ENCODE measurements at places on chromosomes 16 and 17. TPM values are rescaled to one million over a fixed set of nuclear protein-coding genes. Genes with fewer than 3 reads are reported as not detected.
A peak's percentile ranks its signal among the peaks of the same experiment; 100 is the strongest.

Gene EMP2
- 113 TPM for total RNA-seq

- H3K36me3 ChIP-seq = no peaks in the 10 kb centered on the region
- H3K27me3 ChIP-seq = no peaks in the 10 kb centered on the region
- no peak overlapping the region for H3K4me3 ChIP-seq
- DNase-seq = no peak
Observed at GRCh38 chr17:4276514-4276913, 12.7 kb upstream of the ANKFY1 start.

GRCh38 chr16:21663889-21664647 is at the start of gene OTOA:
OTOA (plus strand) TSS chr16:21663968; CDS start chr16:21678515, 14,547 bp downstream.
- H3K4me3 ChIP-seq = peak within 1 kb of the TSS; percentile 22
- no peak for DNase-seq
- H3K27me3 ChIP-seq = peaks cover 13% of the 10 kb centered on the region
- no peaks in the 10 kb centered on the region for H3K4me1 ChIP-seq
- no peaks in the 10 kb centered on the region for H3K36me3 ChIP-seq

- DNase-seq = peak; percentile 33
- H3K27me3 ChIP-seq = no peaks in the 10 kb centered on the region
- H3K27ac ChIP-seq = peak overlapping the region; percentile 73
- H3K36me3 ChIP-seq = no peaks in the 10 kb centered on the region
Observed at GRCh38 chr16:5032748-5033167, 977 bp downstream of the NAGPA start.

DNA sequence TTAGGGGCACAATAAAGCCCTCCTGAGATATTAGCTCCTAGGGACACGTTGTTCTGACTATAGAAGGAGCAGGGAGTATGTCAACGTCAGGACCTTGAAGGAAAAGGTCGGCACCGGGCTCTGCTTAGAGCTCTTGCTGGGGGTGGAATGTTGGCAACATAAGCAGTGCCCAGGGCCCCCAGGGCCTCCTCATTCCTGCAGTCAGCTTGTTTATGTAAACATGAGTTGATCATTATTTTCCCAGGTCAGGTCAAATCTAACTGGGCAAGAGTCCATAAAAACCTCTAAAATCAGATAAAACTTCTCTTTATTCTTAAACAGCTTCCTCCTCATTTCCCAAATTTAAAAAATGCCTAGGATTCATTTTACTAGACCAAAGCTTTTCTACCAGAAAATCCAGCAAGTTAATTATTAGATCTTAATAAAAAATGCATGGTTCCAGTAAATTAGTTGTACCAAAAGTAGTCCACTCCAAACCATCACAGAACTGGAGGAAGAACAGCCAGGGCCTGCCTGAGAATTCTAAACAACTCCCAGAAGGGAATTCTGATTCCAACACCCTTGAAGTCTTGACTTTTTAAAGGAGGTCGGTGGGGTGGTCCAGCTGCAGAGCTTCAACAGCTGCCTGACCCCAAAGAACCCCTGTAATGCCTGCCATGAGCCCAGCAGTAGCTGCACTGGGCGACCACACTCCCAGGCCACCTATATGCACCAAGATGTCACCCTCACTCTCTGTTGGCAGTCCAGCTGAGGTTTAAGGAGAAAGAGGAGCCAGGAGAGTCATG is 54.3 kb downstream of the AMFR start:
- H3K36me3 ChIP-seq = no peaks in the 10 kb centered on the region
- no peak overlapping the region for H3K27ac ChIP-seq
- H3K4me1 ChIP-seq = no peaks in the 10 kb centered on the region
- H3K27me3 ChIP-seq = no peaks in the 10 kb centered on the region
- H3K4me3 ChIP-seq = no peak overlapping the region

DNA sequence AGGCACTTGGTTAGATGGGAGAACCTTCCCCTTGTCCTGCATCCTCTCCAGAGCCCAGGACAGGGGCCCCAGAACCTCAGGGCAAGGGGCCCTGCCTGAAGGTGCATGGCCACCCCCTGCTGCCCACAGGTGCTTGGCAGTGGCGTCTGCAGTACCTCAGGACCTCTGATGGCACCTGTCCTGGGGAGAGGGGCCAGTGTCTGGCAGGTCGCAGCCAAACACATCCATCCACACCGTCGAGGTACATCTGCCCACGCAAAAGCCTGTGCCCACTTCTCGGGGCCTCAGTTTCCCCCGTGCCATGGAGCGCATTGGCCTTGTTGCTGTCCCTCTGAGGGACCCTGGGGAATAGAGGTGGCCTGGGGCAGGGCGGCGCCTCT is 9.3 kb downstream of the MAP2K3 start:
- no peak overlapping the region for H3K27ac ChIP-seq
- no peaks in the 10 kb centered on the region for H3K27me3 ChIP-seq
- H3K4me3 ChIP-seq = no peak overlapping the region
- no peak for DNase-seq
- H3K4me1 ChIP-seq = peaks cover 6% of the 10 kb centered on the region

Gene KNOP1
- 28.0 TPM for total RNA-seq

DNA sequence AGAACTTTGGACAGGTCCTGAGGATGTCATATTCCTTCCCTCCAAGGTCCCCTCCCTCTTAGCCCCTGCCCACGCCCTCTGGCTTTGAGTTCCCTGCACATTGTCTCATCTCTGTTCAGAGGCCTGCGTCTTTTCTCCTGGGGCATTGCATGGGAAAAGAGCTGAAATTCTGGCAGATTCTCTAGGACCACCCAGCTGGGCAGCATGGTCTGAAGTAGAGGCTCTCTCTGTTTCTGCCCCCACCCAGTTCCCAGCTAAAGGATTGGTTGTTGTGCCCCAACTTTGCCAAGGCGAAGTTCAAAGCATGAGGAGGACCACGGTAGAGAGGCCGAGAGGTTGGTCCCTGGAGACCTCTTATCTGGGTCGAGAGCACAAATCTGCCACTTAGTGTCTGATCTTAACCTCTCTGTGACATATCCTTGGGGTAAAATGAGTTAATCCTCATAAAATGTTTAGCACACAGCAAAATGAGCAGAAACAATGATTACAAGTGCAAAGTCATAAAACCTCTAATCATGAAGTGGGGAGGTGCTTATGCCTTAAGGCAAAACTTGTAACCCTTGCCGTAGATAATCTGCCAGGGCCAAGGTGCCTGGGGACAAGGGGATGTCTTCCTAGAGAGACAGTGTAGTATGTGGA is 2.4 kb downstream of the ABAT start:
- H3K4me3 ChIP-seq = no peak overlapping the region
- no peak overlapping the region for H3K27ac ChIP-seq
- H3K36me3 ChIP-seq = no peaks in the 10 kb centered on the region
- no peak for DNase-seq
- H3K4me1 ChIP-seq = no peaks in the 10 kb centered on the region
- H3K27me3 ChIP-seq = no peaks in the 10 kb centered on the region

GRCh38 chr16:68283801-68284598 is 19.7 kb downstream of the SLC7A6 start:
- peaks cover 5% of the 10 kb centered on the region for H3K4me1 ChIP-seq
- no peaks in the 10 kb centered on the region for H3K27me3 ChIP-seq
- H3K27ac ChIP-seq = peak overlapping the region; percentile 9
- no peak for DNase-seq
- H3K4me3 ChIP-seq = no peak overlapping the region
- no peaks in the 10 kb centered on the region for H3K36me3 ChIP-seq

Gene KRT36
- total RNA-seq = not detected

DNA sequence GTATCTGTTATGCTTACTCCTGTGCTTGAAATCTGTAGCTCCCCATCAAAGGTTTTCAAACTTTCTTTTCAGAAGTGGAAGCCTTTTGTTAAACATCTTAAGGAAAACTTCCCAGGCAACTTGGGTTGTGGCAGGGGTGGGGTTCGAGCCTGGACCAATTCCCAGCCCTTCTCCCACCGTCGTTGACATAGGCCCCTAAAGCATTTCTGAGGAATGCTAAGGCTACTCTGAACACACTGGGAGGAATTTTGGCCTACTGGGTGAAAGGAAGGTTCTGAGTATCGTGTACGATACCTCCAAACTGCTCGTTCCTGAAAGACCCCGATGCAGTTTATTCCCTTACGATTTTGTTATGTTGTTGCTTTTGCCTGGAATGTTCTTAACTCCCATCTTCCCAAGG is 56.1 kb upstream of the PMFBP1 start:
- H3K36me3 ChIP-seq = no peaks in the 10 kb centered on the region
- H3K27ac ChIP-seq = no peak overlapping the region
- H3K4me1 ChIP-seq = no peaks in the 10 kb centered on the region
- H3K27me3 ChIP-seq = no peaks in the 10 kb centered on the region
- no peak overlapping the region for H3K4me3 ChIP-seq

Gene TBC1D3H
- not detected for total RNA-seq

DNA sequence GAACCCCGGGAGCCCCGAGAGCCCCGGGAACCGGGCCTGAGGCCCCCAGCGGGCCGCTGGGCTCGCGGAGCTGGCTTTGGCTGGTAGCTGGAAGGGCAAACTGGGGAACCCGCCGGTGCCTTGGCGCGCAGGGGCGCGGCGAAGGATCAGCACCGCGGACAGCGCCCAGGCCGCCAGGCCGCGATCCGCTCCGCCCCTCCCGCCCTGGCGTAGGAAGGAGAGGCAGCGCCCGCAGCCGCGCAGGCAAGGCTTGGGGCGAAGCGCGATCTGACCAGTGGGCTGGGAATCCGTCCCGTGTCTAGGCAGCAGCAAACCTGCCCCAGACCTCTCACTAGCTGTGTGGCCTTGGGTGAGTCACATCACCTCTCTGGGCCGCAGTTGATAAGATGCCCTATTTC is 331 bp upstream of the CCDC92B start:
- no peaks in the 10 kb centered on the region for H3K4me1 ChIP-seq
- H3K36me3 ChIP-seq = no peaks in the 10 kb centered on the region
- no peak overlapping the region for H3K27ac ChIP-seq

DNA sequence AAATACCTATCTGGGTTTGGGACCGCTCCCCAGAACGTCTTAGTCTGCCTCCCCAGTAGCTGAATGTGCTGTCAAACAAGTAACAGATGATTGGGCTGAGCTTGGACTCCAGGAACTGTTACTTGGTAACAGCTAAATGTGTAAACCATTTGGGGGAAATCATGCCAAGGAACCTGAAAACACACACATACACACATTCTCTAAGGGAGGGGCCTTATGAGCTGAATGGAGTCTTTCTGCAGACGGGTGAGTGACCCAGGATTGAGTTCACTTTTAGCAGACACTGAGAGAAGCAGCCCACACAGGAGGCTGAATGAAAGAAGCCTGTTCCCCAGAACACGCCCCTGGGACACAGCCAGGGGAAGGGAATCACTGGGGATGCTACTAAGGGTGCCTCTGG is 1.6 kb downstream of the ACLY start:
- peaks cover 14% of the 10 kb centered on the region for H3K4me1 ChIP-seq
- no peak overlapping the region for H3K27ac ChIP-seq
- H3K4me3 ChIP-seq = no peak overlapping the region
- DNase-seq = peak; percentile 29
- H3K27me3 ChIP-seq = no peaks in the 10 kb centered on the region

Gene NPW
- 3.5 TPM for total RNA-seq

DNA sequence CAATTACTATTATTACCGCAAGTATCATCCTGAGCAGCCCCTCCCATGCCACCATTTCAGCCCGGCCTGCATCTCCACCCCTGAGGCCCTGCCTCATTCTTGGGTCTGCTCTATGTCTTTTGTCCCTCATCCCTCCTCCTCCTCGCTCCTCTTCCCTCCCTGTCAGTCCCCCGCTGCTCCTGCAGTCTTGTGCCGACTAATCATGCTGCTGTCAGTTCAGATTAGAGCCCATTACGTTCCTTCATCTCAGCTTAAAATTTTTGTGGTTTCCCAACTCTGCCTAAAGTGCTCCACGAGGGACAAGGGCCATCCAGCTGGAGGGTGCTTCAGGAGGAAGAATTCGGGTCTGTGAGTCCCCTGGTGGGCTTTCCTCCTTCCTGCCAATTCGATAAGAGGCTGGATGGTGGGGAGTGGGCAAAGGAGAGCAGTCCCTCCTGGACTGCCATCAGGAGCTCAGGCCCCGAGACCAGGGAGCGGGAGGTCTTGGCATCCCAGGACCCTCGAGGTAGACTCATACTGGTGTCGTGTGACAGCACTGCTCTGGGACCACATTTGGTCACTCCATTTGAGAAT is 32.9 kb upstream of the GOSR2 start:
- H3K27ac ChIP-seq = no peak overlapping the region
- H3K4me3 ChIP-seq = no peak overlapping the region

Gene CCR7
- 1.9 TPM for total RNA-seq

Gene TEX19
- total RNA-seq = not detected

GRCh38 chr16:83538707-83539106 is 269.1 kb upstream of the HSBP1 start:
- H3K4me1 ChIP-seq = no peaks in the 10 kb centered on the region
- no peak overlapping the region for H3K4me3 ChIP-seq
- no peak overlapping the region for H3K27ac ChIP-seq
- no peaks in the 10 kb centered on the region for H3K27me3 ChIP-seq
- no peaks in the 10 kb centered on the region for H3K36me3 ChIP-seq

- no peaks in the 10 kb centered on the region for H3K27me3 ChIP-seq
- H3K36me3 ChIP-seq = no peaks in the 10 kb centered on the region
- no peaks in the 10 kb centered on the region for H3K4me1 ChIP-seq
- no peak overlapping the region for H3K27ac ChIP-seq
Observed at GRCh38 chr16:29774730-29775129, 3.3 kb upstream of the ZG16 start.

DNA sequence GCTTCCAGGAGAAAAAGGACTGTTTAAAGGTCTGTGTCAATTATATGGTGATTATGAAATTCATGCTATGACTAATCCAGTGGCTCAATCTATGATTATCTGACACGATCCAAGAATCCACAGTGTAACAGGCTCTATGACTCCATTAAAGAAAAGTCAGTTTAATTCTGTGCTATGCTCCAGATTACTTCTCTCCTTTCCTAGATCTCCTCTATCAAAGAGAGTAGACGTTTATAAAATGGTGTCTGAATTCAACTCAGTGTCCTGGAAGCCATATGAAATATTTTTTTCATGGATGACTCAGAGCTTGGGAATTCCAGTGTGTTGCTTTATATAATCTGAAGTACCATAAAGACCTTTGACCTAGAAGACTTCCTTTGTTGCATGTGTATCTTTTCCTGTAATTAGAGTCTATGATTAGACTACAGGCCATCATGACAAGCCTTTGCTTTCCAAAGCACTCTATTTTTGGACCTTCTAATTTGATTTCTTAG is 27.0 kb upstream of the NF1 start:
- H3K36me3 ChIP-seq = no peaks in the 10 kb centered on the region
- H3K27ac ChIP-seq = peak overlapping the region; percentile 35
